ENCODE measurements at places on chromosomes 7 and 10.

- no peaks in the 10 kb centered on the region for H3K4me1 ChIP-seq
- H3K36me3 ChIP-seq, result no peaks in the 10 kb centered on the region
- H3K27me3 ChIP-seq, result no peaks in the 10 kb centered on the region
- H3K4me3 ChIP-seq, result no peak overlapping the region
These were observed 759.6 kb downstream of the NXPH1 start for GRCh38 chr7:9192969-9193368.

DNA sequence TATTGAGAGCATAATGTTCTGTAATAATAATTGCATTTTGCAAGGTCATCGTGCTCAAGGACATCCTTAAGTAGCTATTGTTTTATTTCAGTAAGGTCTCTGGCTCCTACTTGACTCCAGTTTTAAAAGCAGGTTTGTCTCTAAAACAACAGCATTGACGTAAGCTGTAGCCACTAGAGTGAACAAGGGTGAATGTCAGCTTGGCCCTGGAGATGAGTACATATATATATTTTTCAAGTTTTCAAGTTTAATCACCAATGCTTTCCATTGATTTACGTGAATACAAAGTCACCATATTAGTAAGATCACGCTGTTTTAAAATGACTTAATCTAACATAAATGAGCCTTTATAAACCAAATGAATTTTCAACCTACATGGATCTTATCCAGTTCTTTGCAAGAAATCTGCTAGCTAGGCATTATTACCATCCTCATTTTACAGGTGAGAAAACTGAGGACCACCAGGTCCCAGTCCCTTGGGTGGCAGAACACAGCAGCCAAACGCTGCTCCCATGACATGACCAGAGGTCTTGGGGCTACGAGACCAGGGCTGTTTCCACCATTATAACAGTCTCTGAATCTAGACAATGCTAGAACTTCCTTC is 57.2 kb upstream of the ELMO1 start:
- H3K27me3 ChIP-seq, result no peaks in the 10 kb centered on the region
- no peaks in the 10 kb centered on the region for H3K36me3 ChIP-seq
- no peak overlapping the region for H3K27ac ChIP-seq
- DNase-seq, result no peak
- H3K4me3 ChIP-seq, result no peak overlapping the region
- no peaks in the 10 kb centered on the region for H3K4me1 ChIP-seq

DNA sequence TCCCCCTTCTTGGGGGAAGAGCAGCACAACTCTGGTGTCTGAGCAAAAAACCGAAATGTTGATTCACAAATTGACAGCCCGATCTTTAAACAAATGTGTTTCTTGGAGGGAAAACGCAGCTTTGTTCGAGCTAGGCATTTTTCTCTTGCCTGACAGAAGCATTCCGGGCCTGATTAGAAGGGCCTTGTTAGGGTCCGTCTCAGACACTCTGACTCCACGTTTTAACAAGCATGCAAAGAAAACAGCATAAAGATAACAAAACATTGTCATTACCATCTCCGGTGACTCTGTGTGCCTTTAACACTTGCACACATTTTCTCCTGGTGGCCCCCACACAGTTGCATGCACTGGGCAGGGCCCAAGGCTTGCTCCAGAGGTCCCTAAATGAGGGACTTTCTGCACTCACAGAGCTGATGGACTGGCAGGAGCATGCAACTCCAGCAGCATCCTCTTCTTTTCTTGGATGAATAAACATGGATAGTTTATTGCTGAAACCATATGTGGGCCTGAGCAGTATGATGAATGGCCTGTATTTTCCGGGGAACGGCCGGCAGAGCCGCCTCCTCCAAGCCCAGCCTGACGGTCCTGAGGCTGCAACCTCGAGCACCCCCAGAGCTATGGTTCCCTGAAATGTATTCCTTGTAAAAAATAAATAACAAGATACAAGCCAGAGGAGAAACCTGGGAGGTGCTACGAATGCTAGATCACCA is 50.9 kb downstream of the EBF3 start:
- no peaks in the 10 kb centered on the region for H3K4me1 ChIP-seq
- H3K27me3 ChIP-seq, result no peaks in the 10 kb centered on the region
- no peak overlapping the region for H3K27ac ChIP-seq
- H3K4me3 ChIP-seq, result no peak overlapping the region
- DNase-seq, result no peak

DNA sequence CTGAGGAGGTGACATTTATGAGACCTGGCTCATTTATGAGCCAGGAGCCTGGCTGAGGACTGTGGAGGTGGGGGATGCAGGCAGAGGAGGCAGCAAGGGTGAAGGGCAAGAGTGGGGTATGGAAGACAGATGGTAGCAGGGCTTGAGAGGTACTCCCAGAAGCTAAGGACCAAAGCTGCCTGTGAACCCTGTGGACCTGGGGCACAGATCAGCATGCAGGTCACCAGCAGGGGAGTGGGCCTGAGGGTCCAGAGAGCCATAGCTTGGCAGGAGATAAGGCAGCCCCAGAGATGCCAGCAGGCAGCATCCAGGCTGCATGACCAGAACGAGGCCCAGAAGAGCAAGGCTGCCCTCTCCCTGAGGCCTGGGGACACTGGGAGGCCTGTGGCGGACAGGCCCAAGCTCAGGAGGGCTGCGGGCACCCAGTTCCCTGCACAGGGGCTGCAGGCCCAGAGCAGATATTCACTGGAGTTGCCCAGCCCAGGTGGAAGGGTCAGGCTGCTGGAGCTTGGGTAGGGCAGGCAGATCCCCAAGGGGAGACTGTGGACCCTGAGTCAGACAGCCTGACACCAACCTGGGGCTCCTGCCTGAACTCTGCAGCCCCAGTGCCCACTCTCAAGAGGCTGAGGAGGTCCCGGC is 3.4 kb downstream of the GPR15LG start:
- H3K4me3 ChIP-seq, result no peak overlapping the region
- no peaks in the 10 kb centered on the region for H3K27me3 ChIP-seq
- no peaks in the 10 kb centered on the region for H3K4me1 ChIP-seq
- DNase-seq, result no peak
- no peaks in the 10 kb centered on the region for H3K36me3 ChIP-seq

GRCh38 chr10:72695496-72695895 is 3.6 kb downstream of the MCU start:
- H3K27me3 ChIP-seq, result no peaks in the 10 kb centered on the region
- no peaks in the 10 kb centered on the region for H3K36me3 ChIP-seq
- peak overlapping the region; percentile 26 for H3K27ac ChIP-seq
- peaks cover 45% of the 10 kb centered on the region for H3K4me1 ChIP-seq
- no peak for DNase-seq

- H3K27me3 ChIP-seq, result no peaks in the 10 kb centered on the region
- no peaks in the 10 kb centered on the region for H3K4me1 ChIP-seq
- H3K27ac ChIP-seq, result no peak overlapping the region
- no peaks in the 10 kb centered on the region for H3K36me3 ChIP-seq
These were observed 57.7 kb downstream of the PKD1L1 start for GRCh38 chr7:47890606-47891005.

GRCh38 chr10:80730522-80730921 is 192.8 kb downstream of the SH2D4B start:
- no peaks in the 10 kb centered on the region for H3K4me1 ChIP-seq
- no peak overlapping the region for H3K27ac ChIP-seq
- no peak for DNase-seq
- H3K36me3 ChIP-seq, result no peaks in the 10 kb centered on the region

DNA sequence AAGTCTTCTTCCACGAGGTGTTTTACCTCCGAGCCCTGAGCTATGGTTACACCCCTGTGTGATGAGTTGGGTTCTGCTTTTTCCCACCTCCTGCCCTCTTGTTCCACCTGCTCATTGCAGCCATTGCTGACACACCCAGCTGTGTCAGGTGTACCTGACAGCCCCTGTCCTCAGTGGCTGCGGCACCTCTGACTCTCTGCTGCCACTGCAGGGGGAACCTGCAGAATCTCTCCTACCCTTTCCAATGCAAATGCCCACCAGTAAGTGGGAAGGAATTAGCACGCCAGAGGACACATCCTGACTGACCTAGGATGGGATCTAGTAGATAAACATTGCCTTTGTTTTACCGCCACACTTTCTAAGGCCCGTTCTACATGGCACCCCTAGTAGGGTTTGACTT is 600.9 kb upstream of the MKI67 start:
- no peaks in the 10 kb centered on the region for H3K36me3 ChIP-seq
- no peak overlapping the region for H3K27ac ChIP-seq
- no peak for DNase-seq
- H3K4me1 ChIP-seq, result no peaks in the 10 kb centered on the region
- H3K4me3 ChIP-seq, result no peak overlapping the region

DNA sequence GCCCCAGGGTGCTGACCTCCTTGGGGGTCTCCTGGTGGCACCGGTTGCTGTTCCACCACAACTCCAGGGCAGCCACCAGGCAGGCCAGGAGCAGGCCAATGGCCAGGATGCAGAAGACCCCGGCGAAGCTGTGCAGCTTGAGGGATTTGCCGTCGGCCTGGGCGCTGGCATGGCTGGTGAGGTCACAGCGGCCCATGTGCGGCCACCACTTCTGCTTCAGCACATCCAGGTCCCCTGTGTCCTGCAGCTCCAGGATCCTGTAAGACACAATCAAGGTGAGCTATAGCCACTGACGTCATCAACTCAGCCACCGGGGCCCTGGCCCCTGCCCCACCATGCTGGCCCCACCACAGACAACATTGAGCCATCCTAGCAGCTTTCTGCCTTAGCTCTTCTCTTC is 753.2 kb downstream of the GRID1 start:
- H3K36me3 ChIP-seq, result no peaks in the 10 kb centered on the region
- H3K27me3 ChIP-seq, result no peaks in the 10 kb centered on the region
- DNase-seq, result no peak
- no peaks in the 10 kb centered on the region for H3K4me1 ChIP-seq
- no peak overlapping the region for H3K4me3 ChIP-seq

DNA sequence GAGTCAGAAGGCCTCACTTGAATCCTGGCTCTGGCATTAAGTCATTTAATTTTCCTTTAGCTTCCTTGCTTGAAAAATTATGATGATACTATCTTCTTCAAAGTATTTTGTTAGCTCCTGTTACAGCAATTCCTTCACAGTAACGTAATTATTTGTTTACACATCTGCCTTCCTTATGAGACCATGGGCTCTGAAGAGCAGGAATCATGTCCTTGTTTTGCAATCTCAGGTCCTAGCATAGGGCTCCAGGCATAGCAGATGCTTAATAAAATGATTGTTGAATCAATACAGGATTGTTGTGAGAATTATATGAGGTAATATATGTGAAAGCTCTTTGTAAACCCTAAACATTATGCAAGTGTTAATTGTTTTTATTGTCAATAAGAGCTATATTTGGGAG is 25.5 kb downstream of the KLHDC10 start:
- H3K36me3 ChIP-seq, result no peaks in the 10 kb centered on the region
- no peak for DNase-seq
- no peak overlapping the region for H3K4me3 ChIP-seq
- H3K27me3 ChIP-seq, result no peaks in the 10 kb centered on the region
- H3K27ac ChIP-seq, result no peak overlapping the region

DNA sequence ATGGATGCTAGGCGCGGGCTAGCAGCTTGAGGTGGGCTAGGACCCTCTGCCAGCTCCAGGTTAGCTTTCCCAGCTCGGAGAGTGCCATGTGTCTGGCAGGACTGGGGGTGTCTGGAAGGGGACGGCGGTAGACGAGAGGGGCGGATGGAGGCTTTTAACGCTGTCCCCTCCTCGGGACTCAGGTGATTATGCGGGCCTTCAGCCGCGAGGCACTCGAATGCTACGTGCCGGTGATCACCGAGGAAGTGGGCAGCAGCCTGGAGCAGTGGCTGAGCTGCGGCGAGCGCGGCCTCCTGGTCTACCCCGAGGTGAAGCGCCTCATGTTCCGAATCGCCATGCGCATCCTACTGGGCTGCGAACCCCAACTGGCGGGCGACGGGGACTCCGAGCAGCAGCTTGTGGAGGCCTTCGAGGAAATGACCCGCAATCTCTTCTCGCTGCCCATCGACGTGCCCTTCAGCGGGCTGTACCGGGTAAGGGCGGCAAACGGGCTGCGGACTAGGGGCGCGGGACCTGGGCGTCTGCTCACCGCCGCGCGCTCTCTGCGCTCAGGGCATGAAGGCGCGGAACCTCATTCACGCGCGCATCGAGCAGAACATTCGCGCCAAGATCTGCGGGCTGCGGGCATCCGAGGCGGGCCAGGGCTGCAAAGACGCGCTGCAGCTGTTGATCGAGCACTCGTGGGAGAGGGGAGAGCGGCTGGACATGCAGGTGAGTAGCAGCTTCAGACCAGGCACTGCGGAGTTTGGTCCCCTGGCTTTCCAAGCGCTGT is 1.1 kb downstream of the CYP26A1 start:
- no peak for DNase-seq
- H3K4me3 ChIP-seq, result peak overlapping the region; percentile 55
- no peak overlapping the region for H3K27ac ChIP-seq
- H3K4me1 ChIP-seq, result peaks cover 38% of the 10 kb centered on the region
- no peaks in the 10 kb centered on the region for H3K36me3 ChIP-seq
- H3K27me3 ChIP-seq, result no peaks in the 10 kb centered on the region

- H3K4me3 ChIP-seq, result no peak overlapping the region
- no peaks in the 10 kb centered on the region for H3K27me3 ChIP-seq
- no peak overlapping the region for H3K27ac ChIP-seq
- DNase-seq, result no peak
These were observed 103.4 kb upstream of the SDK1 start for GRCh38 chr7:3197567-3198213.

GRCh38 chr10:4736608-4737007 is 89.4 kb upstream of the AKR1E2 start:
- H3K27me3 ChIP-seq, result no peaks in the 10 kb centered on the region
- H3K4me3 ChIP-seq, result no peak overlapping the region
- H3K27ac ChIP-seq, result no peak overlapping the region
- H3K36me3 ChIP-seq, result no peaks in the 10 kb centered on the region

DNA sequence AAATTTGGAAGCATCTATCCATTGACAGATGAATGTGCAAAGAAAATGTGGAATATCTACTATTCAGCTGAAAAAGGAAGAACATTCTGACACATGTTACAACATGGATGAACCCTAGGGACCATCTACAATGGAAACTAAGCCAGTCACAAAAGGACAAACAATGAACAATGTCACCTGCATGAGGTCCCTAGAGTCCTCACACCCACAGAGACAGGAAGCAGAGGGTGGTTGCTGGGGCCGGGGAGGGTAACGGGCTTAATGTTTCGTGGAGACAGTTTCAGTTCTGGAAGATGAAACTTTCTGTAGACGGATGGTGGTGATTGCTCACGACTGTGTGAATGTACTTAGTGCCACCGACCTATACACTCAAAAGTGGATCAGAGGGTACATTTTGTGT is 282.9 kb downstream of the ADARB2 start:
- no peaks in the 10 kb centered on the region for H3K36me3 ChIP-seq
- H3K27ac ChIP-seq, result no peak overlapping the region
- H3K4me3 ChIP-seq, result no peak overlapping the region
- no peaks in the 10 kb centered on the region for H3K4me1 ChIP-seq
- DNase-seq, result no peak

- no peaks in the 10 kb centered on the region for H3K27me3 ChIP-seq
- no peak for DNase-seq
- H3K36me3 ChIP-seq, result no peaks in the 10 kb centered on the region
- no peak overlapping the region for H3K4me3 ChIP-seq
- H3K27ac ChIP-seq, result no peak overlapping the region
- no peaks in the 10 kb centered on the region for H3K4me1 ChIP-seq
These were observed 41.2 kb downstream of the TBC1D12 start for GRCh38 chr10:94443549-94443948.

- no peaks in the 10 kb centered on the region for H3K4me1 ChIP-seq
- no peak overlapping the region for H3K4me3 ChIP-seq
- no peaks in the 10 kb centered on the region for H3K27me3 ChIP-seq
- H3K36me3 ChIP-seq, result no peaks in the 10 kb centered on the region
- H3K27ac ChIP-seq, result peak overlapping the region; percentile 88
These were observed 145.2 kb downstream of the ARID5B start for GRCh38 chr10:62046522-62047227.
